Esophagus squamous epithelium (tissue), 5 donors: ENCODE measurements at places on chromosomes 2 and 18.

- DNase-seq, result no peak
Measured at GRCh38 chr2:178428396-178428806, 22.6 kb downstream of the PRKRA start.

DNA sequence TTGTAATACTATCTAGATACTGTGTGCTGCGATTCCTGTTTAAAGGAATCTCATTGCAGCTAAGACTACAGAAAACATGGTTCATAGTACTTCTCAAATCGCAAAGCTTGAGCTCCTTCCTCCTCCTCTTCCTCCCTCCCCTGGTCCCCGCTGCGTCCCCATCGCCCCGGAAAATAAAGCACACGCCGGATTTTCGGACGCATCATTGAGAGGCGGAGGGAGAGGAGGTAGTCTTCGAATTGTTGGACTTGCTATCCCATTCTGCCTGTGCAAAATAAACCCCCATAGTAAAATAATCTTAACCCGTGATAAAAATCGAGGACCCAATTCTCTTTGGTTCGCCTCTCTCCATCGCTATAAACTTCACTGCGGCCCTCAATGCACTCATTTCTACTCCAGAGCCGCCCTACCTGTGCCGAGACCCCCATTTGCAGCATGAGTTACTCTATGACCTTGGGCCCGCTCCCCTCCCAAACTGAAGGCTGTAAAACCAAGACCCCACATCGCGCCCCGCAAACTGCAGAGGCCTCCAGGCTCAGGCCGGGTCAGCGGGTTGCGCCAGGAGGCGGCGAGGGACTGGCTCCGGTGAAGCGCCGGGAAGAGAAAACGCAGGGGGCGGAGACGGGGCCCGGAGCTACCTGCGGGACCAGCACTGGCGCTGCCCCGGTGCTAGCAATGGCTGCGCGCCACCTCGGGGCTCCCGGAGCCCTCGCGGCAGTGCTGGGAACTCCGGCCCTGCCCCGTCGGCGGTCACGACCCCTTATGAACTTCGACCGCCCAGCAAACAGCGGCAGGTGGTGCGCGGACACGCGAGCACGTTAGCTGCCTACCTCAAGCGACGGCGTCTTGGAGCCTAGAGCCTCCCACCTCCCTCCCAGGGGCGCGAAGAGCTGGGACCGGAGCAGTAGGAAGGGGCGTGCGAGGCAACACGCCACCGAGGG, 649 bp downstream of the ESCO1 start:
- DNase-seq, result peak; percentile 63

DNA sequence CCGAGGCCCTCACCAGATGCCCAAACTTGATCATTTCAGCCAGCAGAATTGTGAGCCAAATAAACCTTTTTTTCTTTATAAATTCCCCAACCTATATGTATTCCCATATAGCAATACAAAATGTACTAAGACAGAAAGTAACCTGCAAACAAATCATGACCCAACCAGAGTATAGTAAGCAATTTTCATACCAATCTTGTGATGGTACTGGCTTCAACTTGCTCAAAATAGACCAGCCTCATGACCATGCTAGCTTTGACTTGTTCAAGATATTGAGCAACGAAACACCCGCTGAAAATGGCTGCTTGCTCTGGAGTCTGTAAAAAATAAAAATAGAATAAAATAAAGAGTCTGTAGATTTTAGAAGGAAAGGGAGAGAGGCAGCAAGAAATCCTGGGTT, 97.6 kb downstream of the C1D start:
- no peak for DNase-seq

DNA sequence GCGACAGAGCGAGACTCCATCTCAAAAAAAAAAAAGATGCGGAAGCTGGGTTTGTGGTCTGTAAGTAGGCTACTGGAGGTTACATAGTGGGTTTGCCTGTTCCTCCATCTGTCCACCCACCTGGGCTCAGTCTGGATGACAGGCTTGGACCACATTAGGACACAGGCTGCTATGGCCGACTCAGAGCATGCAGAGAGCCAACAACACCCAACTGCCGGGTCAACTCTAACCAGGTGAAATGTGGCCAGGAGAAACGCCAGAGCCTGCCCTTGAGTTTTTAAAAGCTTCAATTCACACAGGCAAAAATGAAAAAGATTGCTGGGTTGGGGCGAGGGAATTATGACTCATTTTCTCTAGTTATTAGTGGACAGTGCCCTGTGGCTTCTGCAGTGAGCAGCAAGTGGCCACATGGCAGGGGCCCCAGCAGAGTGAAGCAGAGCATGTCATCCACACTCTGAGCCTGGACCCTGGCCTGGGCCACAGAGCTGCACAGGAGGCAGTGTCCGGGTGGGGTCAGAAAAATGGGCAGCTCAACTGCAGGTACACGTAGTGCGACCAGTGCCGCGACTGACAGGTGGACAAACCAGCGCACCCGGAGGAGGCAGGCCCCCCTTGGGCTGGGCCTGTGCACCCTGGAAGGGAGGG, 67.4 kb downstream of the BIN1 start:
- DNase-seq, result no peak

GRCh38 chr2:199279146-199279545, 178.6 kb downstream of the SATB2 start:
- DNase-seq, result no peak

- DNase-seq, result no peak
Measured at GRCh38 chr2:146817613-146818012, 1027.2 kb upstream of the ACVR2A start.

DNA sequence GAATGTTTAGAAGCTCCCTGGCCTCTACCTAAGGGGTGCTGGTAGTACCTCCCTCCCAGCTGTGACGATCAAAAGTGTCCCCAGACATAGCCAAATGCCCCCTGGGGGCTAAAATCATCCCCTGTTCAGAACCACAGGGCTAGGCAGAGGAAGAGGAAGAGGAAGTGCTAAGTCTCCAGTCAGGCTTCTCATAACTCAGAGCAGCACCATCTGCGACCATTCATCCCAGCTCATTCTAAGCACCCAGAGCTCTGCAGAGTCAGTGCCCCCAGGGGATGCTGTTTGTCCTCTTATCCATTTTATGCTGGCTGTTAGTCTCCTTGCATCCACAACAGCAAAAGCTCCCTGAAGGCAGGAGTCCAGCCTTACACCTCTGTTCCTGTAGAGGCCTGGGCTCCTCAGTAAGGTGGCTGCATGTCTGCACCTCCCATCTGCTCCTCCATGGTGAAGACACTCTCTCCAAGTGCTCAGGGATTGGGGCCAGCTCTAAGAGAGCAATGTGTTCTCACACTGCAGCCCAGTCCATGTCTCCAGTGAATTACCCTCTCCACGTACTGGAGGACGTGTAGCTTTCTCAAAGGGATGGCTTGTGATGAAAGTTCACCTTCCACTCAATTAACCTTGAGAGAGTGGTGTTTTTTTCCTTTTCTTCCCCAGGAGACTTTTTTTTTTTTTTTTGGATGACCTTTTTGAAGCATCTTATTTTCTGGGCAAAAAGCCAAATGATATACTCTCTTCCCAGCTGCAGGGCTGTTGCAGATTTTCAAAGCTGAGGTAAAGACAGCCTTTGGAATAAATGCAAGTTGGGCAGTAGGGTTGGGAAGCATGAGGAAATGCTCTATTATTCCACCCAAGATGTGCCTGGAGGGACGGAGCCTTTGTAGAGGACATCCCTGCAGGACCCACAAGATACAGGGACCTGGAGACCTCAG, 158.9 kb upstream of the SLC14A2 start:
- DNase-seq, result no peak

- no peak for DNase-seq
Measured at GRCh38 chr2:118832791-118833715, 14.4 kb downstream of the EN1 start.

- DNase-seq, result no peak
Measured at GRCh38 chr18:59065684-59066083, 74.0 kb upstream of the SEC11C start.

DNA sequence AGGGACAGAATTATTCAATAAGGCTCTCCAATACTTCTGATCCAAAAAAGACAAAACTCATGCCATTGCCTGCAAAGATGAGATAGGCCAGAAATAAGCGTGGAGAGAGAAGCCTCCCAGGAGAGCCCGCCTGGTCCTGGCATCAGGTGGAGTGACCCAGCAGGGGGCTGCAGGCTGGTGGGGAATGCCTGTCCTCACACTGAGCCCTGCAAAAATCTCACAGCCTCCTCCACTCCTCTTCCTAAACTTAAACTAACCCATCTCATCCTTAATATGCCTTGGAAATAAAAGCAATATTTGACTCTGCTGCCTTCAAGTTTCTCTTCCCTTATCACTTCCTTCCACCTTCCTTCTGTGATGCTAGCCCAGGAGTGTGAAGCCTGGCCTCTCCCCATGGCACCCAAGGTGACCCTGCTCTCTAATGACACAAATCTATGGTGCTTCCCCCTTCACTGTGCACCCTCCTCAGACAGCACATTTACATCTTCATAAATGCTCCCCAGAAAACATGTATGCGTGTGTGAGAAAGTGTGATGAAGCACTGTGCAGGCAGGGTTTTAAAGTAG, 218.4 kb downstream of the ANAPC1 start:
- DNase-seq, result no peak

- no peak for DNase-seq
Measured at GRCh38 chr2:134305109-134305491, 51.2 kb downstream of the MGAT5 start.

DNA sequence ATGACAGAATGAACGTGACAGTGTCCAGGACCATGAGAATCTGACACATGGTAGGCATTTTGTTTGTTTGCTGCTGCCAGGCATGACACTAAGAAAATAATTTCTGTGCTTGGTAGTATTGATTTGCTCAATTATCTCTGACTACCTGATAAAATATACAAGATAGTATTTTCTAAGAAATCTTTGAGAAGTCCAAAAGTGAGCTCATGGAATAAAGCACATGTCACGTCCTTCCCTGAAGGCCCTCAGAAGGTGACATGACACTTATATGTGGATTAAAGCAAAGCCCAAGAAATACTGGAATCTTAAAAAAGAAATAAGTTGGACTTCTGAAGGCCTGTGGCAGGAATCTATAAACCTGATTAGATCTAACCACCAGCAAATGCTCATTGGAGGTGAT, 3.8 kb upstream of the TTN start:
- no peak for DNase-seq

GRCh38 chr2:226831266-226831665, 4.6 kb upstream of the RHBDD1 start:
- no peak for DNase-seq

DNA sequence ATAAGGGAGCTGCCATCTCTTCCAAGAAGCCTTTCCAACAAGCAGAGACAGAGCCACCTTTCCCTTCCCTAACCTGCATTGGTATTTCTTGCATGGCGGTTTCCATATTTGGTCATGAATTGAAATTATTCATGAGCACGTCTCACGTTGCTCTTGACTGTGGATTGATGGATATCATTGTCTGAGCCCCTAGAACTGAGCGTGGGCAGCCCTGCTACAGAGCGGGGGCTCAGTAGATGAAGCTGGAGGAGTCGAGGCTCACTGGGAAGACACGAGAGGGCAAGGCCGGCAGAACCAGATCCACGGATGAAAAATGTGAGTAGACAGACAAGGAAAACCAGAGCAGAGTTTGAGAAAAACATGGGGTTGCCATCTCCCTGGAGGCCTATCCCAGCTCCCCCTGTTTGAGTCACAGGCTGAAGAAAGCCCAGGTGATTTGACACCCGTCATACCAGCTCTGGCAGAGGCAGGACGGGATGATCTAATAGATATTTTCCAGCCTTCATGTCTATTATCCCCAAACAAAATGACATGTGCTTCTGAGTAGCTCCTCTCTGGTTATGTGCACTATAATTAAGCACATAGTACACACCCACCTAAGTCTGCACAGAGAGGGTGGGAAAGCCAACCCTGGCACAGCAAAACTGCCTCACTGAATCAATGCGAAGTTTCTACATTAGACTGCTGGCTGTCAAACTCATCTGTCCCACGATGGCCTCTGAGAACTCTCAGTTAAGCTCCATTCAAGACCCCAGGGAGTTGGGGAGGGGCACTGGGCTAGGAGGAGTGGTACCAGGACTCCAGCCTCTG, 363.5 kb upstream of the KLHL29 start:
- no peak for DNase-seq

- DNase-seq, result no peak
Measured at GRCh38 chr2:230335461-230335863, 8.5 kb downstream of the SP140L start.

DNA sequence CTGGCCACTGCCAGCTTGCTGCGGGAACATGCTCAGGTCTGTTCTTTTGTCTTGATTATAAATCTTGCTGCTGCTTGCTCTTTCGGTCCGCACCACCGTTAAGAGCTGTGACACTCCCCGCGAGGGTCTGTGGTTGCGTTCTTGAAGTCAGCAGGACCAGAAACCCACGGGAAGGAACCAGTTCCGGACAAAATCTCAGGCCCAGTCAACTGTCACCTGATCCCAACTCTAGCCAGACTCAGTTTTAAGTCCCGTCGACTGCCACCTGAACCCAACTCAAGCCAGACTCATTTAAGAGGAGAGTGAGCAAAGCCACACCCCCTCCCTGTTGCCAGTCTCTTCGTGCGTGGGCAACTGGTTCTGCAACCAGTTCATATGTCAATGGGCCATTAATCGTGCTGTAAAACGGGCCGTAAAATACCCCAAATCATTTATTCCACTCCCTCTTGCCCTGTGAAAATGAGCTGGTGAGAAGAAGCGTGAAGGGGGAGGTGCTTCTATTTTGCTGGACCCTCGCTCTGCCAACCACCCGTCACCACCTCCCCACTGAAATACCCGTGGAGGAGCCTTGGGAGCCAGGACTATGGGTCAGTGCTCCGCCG, 224.3 kb downstream of the NDUFA10 start:
- no peak for DNase-seq

GRCh38 chr2:15642815-15643500, 51.3 kb downstream of the DDX1 start:
- no peak for DNase-seq

DNA sequence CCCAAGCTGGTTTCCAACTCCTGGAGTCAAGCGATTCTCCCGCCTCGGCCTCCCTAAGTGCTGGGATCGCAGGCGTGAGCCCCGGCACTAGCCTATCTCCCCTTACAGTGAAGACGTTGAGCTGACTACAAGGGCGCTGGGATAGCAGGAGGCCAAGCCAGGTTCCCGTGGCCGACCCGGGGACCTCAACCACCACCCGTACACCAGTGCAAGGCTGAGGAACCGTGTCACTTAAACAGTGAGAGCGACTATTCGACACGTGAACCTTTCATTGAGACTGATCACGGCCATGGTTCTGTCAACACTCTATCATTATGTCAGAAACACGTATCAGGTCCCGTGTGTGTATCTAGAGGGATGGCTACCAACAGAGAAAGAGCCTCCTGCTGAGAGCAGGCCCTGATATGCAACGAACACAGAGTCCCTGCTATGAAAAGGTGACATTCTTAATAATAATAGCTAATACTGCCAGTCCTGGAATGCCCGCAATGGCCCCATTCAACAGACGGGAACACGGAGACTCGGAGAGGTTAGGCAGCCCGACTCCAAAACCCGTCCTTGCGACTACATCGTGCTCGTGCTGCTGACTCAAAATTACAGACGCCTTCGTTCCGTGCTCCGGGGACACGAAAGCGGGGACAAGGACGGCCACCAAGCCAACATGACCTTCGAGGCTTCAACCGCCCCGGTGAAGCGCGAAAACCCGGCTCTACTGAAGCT, 833 bp downstream of the AFG3L2 start:
- DNase-seq, result no peak

- DNase-seq, result no peak
Measured at GRCh38 chr18:59182673-59183072, 37.3 kb upstream of the GRP start.
